Lower lobe of right lung (tissue), 2 donors: ENCODE measurements at places on chromosomes 6 and 20.

DNA sequence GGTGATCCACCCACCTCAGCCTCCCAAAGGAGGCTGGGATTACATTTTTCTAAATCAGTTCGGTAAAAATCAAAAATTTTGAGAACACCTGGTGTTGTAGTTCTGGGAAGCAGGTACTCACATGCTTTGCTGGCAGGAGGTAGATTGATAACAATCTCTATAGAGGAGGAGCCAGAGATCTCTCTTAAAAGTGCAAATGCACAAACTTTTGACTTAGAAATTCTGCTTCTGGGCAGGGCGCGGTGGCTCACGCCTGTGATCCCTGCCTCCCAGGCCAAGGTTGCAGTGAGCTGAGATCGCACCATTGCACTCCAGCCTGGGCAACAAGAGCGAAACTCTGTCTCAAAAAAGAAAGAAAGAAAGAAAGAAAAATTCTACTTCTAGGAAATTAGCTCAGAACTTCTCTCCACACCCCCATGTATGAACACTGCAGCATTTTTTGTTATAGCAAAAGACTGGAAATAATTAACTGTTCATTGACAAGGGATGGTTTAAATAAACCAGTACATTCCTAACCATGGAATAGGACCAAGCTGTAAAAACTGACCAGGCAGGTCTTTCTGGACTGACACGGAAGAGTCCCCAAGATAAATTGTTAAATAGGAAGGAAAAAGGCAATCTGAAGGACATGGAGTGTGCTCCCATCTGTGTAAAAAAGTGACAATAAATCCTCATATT, 14.4 kb upstream of the TRIB3 start:
- no peak for DNase-seq

DNA sequence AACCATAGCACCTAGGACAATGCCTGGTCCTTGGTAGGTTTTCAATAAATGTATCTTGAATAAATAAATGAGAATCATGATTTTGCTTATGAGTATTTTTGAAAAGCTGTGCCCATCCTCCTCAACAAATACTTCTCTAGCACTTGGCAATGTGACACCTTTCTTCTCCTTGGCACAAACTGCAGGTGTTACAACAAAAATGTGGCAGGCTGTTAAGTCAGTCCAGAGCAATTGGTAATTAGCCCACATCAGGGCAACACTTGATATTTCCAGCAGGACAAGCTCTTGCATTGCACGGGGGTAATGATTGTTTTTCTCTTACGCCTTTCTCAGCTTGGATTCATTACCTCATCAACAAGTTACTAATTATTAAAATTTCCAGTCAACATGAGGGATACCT, 31.6 kb upstream of the SNX9 start:
- DNase-seq = no peak

DNA sequence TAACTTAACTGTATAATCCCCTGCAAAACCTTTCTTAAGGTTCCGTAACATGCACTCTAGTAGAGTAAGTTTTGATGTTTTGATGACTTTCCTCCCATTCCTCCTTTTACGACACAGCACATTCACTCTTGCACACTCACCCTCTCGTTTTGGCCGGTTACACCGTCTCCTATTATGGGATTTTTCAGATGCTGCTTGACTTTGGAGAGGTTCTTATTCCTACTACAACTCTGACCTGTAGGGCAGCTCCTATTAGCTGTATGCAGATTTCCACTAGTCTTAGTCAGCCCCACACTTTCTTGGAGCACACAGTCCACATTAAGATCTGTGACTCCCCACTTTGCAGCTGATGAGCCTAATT, 223.7 kb upstream of the SYNCRIP start:
- DNase-seq = no peak

- DNase-seq = no peak
Measured at GRCh38 chr6:45548657-45549515, 171.2 kb upstream of the SUPT3H start.

- DNase-seq = no peak
Measured at GRCh38 chr20:48791014-48791413, 36.8 kb downstream of the PREX1 start.

GRCh38 chr20:58891086-58891717, 38.7 kb downstream of the GNAS start:
- peak; percentile 84 for DNase-seq
